ENCODE measurements at places on chromosomes 5 and 9.

- DNase-seq: no peak
These were observed 76.3 kb upstream of the PTGER4 start for GRCh38 chr5:40603378-40603777.

- no peak for DNase-seq
These were observed 28.7 kb downstream of the ENHO start for GRCh38 chr9:34493972-34494535.

DNA sequence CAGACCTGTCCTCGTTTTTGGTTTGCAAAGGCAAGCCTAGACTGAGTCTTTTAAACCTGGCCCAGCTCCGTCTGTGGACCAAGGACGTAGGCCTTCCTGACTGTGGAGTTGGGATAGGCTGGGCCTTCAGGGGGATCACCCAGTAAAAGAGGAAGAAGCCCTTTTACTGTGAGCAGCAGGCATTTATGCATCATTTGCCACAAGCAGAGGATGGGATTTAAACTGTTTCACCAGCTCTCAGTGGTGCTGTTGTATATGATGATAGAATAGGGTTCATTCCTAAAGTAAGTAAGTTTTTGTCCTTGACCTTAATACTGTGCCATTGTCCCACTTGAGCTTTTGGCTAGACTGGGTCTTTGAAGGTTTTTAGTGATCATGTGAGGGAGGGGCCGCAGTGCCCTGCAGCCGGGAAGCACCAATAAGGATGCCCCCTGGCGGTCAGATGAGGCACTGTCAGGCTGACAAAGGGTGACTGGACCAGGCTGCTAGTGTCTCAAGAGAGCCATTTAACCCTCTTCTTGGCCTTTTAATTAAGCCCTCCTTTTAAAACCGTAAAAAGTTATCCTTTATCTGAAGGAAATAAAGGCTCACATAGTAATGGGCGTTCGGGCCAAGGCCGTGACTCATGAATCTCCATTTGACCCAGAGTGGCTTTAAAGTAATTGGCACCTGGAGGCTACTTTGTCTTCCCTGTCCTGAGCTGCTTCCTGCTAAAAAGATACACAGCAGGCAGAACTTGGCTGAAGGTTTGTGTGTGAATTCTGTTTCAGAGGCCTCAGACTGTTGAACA is 74.0 kb downstream of the UBAP1 start:
- DNase-seq: peak; percentile 60

DNA sequence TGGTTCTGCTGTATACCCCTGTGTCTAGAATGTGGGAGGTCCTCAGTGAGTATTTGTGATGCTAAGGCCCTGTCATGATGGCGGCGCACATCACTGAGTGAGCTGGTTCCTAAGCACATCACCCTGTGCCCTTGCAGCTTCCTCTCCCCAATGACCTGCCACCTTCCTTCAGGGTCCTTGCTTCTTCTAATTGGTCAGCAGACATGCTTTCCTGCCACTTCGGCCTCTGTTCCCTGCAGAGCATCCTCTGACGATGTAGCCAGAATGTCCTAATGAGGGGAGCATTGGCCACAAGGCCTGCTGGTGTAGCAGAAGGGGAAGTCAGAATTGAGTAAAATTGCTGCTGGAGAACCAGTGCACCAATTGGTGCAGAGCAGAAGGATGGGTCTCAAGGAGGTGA is 31.1 kb upstream of the ANGPTL2 start:
- DNase-seq: no peak

- DNase-seq: no peak
These were observed 288.9 kb upstream of the MPDZ start for GRCh38 chr9:13568405-13568804.

- no peak for DNase-seq
These were observed 757 bp upstream of the CCDC192 start for GRCh38 chr5:127702434-127702833.

- no peak for DNase-seq
These were observed 99.4 kb downstream of the INSL6 start for GRCh38 chr9:5085993-5086392.

DNA sequence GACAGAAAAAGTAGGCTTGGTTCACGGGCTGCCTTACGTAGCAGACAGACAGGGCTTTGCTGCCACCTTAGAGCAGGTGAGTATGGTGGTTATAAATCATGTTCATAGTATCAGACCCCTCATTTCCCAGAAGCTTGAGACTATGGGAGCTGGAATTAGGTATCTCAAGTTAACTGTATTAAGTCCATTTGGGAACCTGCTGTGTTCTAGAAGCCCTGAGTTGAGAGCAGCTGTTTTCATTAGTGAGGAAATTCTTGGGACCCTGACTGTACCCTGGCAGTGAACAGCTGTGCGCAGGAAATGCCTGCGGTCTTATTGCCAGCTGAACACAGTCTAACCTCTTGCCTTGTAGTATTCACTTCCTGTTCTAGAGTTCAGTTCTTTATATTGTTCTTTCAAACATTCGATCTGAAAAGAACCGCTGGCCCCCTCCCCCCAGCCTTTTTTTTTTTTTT is 29.8 kb downstream of the UGCG start:
- peak; percentile 48 for DNase-seq

GRCh38 chr9:34341659-34342295 is 12.4 kb downstream of the NUDT2 start:
- DNase-seq: no peak

GRCh38 chr9:32968101-32969011 is 33.1 kb downstream of the APTX start:
- peak; percentile 48 for DNase-seq

Measured in activated naive CD4-positive, alpha-beta T cell treated with anti-CD3 and anti-CD28 coated beads, Interleukin-2, amount 50 U/mL, for 16 hours (primary cell).